ENCODE measurements at places on chromosomes 4 and X.

DNA sequence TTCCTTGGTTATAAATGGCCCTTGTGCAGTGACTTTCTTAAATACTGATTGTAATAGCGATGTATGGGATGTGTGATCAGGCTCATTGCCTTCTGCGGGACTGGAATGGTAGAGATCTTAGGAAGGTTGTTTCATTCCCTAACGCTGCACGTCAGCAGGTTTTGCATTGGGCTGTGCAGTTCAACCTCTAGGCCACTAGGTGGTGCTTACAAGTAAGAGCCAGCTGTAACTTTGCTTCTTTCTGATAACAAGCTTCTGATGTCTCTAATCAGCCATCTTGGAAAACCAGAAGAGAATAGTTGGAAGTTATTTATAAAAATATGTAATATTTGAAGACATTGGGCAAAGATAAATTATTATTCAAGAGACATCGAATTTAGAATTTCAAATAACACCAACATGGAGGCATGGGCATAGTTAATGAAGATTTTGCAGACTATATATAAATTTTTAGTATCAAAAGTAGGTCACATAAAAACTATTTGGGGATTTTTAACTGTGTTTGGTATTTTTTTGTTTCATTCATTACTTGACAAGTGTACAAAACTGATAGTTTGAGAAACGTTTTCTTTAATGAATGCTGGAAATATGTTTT, 339.7 kb upstream of the PCDH7 start:
- DNase-seq = peak; percentile 41

DNA sequence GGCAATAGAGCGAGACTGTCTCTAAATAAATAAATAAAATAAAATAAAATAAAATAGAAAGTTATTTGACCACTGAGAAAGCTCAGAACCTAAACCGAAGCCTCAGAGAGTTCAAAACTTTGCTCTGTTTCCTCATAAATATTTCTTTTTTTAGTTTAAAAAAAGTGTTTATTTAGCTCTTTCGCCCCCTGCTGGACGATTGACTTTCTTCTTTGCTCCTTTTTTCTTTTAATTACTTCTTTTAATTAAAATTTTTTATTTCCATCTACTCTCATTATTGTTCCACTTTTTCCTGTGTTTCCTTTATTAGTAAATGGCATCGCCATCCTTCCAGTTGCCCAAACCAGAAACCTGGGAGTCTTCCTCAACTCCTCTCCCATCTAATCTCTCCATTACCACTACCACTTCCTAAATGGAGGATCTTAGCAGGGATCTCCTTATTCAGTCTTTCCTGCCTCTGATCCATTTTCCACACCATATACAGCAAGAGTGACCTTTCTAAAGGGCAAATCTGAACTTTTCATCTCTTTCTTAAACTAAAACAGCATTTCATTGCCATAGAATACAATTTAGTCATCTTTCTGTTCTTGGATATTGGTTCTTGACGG, 728 bp upstream of the IL13RA2 start:
- no peak for DNase-seq

GRCh38 chrX:150934453-150934852, 36.0 kb upstream of the CD99L2 start:
- peak; percentile 31 for DNase-seq

DNA sequence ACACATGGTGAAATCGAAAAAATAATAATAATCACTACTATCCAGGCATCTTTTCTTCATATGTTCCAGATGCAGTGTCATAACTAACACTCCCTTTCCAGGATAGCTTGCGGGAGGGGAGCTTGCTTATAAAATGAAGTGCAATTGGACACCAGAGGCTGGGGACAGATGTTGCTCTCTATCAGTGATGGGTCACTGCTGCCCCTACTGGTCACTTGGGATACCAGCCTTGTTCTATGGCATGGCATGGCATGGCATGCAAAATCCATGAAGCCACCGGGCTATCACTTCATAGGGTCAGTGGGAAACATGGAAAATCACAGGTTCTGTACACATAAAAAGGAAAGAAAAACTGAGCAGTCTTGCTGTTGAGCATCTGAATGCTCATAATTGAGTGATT, 168.1 kb downstream of the GLRA2 start:
- no peak for DNase-seq

GRCh38 chr4:149910604-149911350, 95.1 kb upstream of the IQCM start:
- DNase-seq = no peak

- no peak for DNase-seq
Measured at GRCh38 chr4:88817740-88818139, 120.1 kb upstream of the NAP1L5 start.

- DNase-seq = no peak
Measured at GRCh38 chrX:102604327-102604726, 5.0 kb downstream of the ARMCX5 start.

- peak; percentile 8 for DNase-seq
Measured at GRCh38 chrX:135185795-135186443, 14.7 kb upstream of the CT55 start.

DNA sequence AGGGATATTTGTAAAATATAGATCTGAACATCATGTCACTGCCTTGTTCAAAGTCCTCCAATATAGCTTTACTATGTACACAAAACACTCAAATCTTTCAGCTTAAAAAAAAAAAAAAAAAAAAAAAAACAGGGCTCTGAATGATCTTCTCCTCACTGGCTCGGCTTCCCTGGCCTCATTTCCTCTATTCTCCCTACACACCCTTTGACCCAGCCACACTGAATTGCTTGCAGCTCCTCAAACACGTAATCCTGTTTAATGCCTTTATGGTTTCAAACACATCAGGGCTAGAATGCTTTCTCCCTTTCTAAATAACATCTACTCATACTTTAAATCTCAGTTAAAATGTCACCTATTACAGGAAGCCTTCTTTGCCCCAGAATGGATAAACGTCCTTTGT, 60.8 kb downstream of the MTMR8 start:
- DNase-seq = no peak

DNA sequence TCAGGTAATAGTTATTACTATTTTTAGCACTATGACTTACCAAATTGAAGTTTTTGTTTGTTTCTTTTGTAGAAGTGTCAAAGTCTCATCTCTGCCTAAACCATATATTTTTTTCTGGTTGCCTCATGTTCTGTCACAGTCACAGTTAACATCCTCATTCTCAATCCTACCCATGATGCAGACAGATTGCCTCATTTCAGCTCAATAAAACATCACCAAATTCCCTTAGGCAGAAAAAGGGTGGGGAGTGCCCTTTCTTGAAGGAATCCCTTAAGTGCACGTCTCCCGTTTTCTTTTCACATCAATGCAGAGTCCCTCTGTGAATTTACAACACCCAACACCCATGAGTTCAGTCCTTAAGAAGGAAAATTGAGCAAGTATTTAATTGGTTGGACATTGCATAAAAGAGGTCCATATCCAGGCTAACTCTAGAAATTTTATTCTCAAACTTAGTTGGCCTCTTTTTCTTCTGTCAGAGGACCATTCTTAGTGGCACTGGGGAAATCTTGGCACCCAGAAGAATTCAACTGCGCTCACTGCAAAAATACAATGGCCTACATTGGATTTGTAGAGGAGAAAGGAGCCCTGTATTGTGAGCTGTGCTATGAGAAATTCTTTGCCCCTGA, 103.7 kb upstream of the BMPR1B start:
- DNase-seq = no peak

DNA sequence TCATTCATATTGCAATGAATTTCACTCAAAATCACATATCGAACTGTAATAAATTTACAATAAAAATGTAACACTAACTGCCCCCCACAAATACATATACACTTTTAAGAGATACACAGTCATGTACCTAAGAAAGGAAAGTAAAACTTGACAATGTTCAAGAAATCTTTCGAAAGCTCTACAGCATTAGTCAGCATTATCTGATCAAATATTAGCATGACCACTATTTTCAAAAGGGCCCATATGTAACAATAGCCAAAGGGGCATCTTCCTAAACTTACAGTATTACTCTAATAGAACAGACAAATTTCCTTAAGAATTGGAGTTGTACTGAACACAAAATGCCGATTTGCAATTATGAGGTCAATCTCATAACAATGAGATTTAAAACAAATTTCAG, 51.8 kb downstream of the STX18 start:
- DNase-seq = no peak

GRCh38 chrX:48816014-48816810, 10.1 kb upstream of the ERAS start:
- no peak for DNase-seq

GRCh38 chrX:51332188-51332942, at the start of gene NUDT10:
Gene NUDT10, plus strand, starts transcription at chrX:51332822. Its CDS starts 144 bp downstream, at chrX:51332966.
- DNase-seq = peak; percentile 3

GRCh38 chr4:79255793-79256192, 70.1 kb downstream of the NAA11 start:
- no peak for DNase-seq

GRCh38 chr4:189083769-189084168, 856.9 kb upstream of the FRG1 start:
- DNase-seq = no peak

DNA sequence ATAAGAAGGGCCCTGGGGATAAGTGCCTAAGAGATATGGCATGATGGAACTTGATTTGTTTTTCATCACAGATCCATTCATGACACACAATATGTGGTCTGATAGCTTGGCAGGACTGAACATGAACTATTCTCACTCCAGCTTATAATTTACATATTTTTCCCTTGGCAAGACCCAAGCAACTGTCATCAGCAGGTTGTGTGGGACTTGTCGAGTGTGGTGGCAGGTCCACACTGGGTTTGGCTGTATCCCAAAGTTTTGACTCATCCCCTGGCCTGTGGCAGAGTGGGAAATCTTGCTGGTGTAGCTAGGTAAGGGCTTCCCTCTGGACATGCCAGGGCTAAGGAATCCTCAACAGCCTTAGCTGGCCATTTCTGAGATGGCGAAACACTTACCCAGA, 81.0 kb upstream of the STIM2 start:
- DNase-seq = peak; percentile 99

GRCh38 chrX:32267796-32268195, 943.6 kb downstream of the DMD start:
- no peak for DNase-seq

GRCh38 chr4:88200186-88200585, 41.7 kb upstream of the ABCG2 start:
- no peak for DNase-seq

- no peak for DNase-seq
Measured at GRCh38 chr4:150242820-150243458, 164.7 kb downstream of the DCLK2 start.

DNA sequence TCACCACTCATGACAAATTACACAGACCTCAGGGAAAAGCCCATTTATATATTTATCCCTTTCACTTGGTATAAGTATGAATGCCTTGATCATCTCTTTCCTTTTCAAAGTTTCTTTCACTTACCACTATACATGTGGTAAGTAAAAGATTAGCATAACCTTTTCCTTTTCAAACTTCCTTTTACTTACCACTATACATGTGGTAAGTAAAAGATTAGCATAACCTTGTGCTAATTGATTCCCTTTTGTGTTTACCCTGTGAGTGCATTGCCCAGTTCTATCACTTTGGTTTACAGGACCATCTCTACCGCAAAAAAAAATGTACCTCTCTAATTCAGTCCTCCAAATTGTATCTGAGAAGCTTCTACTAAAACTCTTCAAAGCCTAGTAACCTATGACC, 32.7 kb upstream of the TCEANC start:
- no peak for DNase-seq
